ENCODE measurements at places on chromosomes 2 and 18.

GRCh38 chr2:149441255-149441654 lies 110.9 kb downstream of the LYPD6 start:
- no peak for DNase-seq

DNA sequence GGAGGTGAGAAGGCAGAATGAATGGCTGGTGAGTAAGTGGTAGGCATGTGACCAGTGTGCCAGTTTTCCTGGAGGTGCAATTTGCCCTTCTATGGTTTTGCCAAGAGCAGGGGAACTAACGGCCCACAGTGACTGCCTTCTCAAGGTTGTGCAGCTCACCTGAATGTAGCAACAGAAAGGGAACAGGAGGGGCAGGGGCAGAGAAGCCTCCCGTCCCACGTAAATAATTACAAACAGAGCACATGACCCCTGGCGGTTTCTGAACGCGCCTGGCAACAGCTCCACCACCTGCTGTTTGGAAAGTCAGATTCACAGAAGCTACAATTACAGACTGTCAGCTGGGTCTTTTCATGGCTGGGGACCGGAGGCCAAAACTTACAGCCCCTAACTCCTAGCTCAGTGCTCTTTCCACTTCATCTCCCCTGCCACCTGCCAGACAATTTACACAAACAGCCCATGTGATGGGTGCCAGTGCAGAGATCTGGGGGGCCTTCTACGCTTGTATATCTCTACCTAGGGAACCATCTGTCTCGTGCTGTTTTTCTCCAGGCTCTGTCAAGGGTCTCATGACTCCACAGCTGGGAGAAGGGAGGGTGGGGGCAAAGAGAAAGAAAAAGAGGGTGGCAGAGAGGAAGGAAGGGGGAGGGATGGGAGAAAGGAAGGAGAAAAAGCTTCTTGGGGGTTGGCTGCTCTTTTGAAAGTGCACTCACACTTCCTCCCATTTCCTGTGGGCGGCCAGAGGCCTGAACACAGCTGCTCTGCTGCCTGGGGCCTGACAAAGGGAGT lies 69.6 kb downstream of the POLR1A start:
- DNase-seq, result peak; percentile 71

DNA sequence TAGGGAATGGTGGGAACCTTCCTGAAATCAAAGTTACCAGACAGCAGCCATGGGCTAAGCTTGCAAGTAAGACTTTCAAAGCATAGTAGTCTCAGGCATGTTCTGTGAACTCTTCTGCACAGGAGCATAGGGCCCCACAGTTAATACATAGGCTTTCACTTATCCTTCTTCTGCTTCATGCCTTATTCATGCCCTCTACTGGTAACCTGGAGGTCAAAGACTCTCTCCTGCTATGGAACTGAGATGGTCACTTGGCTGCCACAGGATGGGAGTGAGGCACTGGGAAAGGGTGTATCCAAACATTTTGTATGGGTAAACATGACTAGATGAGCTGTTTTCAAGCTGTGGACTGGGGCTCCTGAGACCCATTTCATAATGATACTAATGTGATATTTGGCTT lies 49.1 kb upstream of the ZNF638 start:
- DNase-seq, result no peak

GRCh38 chr18:5309888-5310470 lies 14.5 kb upstream of the ZBTB14 start:
- no peak for DNase-seq

DNA sequence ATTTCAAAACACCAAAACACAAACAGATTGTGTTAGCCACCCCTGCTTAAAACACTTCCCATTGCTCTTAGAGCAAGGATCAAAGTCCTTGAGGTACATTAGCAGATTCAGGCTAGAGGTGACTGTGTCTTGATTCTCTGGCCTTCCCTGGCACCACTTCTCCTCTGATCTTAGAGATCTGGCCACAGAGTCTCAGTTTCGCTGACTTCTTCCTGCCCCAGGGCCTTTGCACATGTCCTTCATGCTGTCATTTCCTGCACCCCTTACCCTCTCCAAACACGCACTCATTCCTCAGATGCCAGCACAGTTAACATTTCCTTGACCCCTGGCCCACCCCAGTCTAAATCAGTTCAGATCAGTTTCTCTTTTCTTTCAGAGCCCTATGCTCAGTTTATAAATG lies 16.9 kb downstream of the CXCR4 start:
- DNase-seq, result no peak

- no peak for DNase-seq
Measured at GRCh38 chr18:63472380-63472779, 4.4 kb upstream of the SERPINB5 start.

Data from NCI-H510A (cell line).